ENCODE measurements at places on chromosomes 12 and 14. TPM values are rescaled to one million over a fixed set of nuclear protein-coding genes. Genes with fewer than 3 reads are reported as not detected.

The PLBD1 gene
- 1.1 TPM for total RNA-seq

DNA sequence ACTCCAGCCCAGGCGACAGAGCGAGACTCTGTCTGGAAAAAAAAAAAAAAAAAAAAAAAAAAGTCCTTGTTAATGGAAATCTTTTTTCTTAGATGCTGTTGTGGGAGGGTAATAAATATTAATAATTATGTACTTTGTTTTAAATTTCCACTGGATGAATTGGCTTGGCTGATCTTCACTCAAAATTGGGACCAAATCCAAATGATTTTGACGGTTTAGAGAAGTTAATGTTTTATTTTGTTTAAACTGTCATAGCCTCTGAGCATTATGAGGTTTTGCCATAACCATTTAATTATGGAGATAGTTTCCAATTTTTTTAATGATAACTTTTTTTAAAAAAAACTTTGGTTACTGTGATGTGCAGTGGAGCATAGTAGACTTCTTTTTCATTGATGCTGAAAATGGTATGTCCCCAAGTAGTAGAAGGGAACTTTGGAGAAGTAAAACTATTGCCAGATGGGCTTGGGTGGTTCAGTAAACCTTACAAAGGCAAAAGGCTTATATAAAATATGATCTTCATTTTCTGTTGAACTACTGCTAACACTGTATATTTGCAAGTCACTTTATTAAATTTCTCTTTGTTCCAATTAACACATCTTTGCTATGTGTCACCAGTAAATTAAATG is 3.9 kb upstream of the PMCH start:
- no peak for DNase-seq

The TAS2R43 gene
- total RNA-seq = 5.4 TPM

DNA sequence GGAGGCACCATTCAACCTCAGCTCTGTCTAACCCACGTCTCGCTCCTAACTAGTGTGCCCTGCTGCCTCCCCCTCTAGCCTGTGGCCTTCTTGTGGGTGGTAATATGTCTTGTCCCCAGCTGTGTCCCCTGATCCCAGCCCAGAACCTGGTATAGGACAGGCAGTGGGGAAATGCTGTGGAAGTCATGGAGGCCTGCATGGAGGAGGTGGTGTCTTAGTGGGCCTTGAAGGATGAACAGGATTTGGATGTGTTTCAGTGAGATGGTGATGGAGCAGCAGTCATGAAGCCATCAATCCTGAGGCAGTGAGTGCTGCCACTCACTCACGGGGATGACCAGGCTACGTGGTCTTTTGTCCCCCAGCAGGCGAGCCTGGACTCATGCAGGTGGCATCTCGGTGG is 13.4 kb downstream of the PLBD2 start:
- no peak for DNase-seq

- no peak for DNase-seq
These were observed 34.8 kb downstream of the PTHLH start for GRCh38 chr12:27937768-27938167.

The KRT83 gene
- not detected for total RNA-seq

GRCh38 chr12:125097427-125097826 is 32.2 kb downstream of the AACS start:
- no peak for DNase-seq

GRCh38 chr12:94042321-94042720 is 106.1 kb upstream of the PLXNC1 start:
- DNase-seq = no peak

- DNase-seq = no peak
These were observed 403 bp downstream of the ATN1 start for GRCh38 chr12:6928022-6928702.

GRCh38 chr12:1531654-1532374 is 62.6 kb downstream of the FBXL14 start:
- no peak for DNase-seq

Measured in hematopoietic multipotent progenitor cell (in vitro differentiated cells).